Epithelial cell of prostate (primary cell): ENCODE measurements at places on chromosomes 3 and 15.

- no peak for DNase-seq
Measured at GRCh38 chr15:31256378-31257265, 70.0 kb upstream of the KLF13 start.

- no peak for DNase-seq
Measured at GRCh38 chr3:72093270-72093991, 308.5 kb upstream of the PROK2 start.

DNA sequence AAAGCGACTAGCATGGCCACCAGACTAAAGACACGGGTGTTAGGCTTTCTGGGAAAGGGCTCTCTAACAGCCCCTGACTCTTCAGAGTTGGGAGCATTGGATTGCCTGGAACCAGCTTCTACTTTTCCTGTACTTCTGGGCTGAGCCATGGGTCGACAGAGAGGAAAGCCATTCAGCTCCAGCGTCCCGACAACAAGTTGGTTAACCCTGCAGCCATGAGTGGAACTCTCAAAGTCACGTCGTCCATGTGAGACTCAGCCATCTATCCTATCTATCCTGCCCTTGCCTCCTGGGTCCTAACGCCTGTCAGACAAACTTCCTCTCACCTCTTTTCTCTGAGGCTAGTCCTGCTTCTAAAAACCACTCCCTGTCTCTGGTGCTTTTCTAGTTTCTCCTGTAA, 32.6 kb upstream of the TBC1D5 start:
- no peak for DNase-seq

GRCh38 chr3:169390741-169391305, 272.7 kb downstream of the MECOM start:
- no peak for DNase-seq

DNA sequence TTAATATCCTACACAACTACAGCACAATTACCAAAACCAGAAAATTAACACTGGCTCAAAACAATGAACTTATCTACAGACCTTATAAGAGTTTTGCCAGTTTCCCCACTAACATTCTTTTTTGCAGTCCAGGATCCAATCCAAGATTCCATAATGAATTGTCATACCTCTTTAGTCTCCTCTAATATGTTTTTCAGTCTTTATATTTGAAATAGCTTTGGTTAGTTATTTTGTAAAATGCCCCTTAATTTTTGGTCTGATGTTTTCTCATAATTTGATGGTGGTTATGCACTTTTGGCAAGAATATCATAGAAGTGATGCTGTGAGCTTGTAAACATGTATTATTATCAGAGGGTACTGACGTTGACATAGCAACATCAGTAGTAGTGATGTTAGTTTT, 124.3 kb downstream of the ISL2 start:
- no peak for DNase-seq

DNA sequence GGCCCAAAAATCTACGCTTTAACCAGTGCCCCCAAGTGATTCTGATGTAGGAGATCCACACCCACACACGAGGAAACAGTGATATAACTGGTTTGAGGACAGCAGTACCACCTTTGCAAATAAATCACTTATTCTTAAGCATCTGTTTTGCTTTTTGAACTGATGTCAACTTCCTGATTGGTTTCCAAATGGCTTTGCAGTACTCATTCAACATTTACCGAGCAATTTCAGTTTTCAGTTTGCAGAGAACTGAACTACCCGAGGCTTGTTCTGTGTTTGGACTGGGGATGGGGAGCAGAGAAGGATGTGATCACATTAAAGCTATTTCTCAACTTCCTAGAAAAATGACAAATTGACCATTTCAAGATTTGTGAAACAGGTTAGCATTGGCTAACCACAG, 1.1 kb upstream of the GYG1 start:
- DNase-seq, result no peak

- DNase-seq, result no peak
Measured at GRCh38 chr3:115635406-115635805, 12.1 kb downstream of the GAP43 start.

- DNase-seq, result no peak
Measured at GRCh38 chr3:176946202-176946601, 251.1 kb downstream of the TBL1XR1 start.

DNA sequence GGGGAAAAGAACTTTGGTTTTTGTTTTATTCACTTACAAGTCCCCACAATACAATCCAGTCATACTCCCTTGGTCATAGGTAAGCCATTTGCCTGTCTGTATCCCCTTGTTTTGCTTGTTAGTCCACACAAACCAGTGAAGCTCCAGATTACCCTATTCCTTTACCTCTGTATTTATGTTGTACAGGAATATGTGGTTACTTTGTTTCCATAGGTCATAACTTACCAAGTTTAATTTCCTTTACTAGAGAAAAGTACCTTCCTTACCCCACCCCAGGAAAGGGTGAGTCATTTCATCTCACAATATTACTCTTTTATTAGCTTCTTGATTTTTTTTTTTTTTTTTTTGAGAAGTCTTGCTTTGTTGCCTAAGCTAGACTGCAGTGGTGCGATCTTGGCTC, 113.4 kb upstream of the LRRFIP2 start:
- peak; percentile 10 for DNase-seq

DNA sequence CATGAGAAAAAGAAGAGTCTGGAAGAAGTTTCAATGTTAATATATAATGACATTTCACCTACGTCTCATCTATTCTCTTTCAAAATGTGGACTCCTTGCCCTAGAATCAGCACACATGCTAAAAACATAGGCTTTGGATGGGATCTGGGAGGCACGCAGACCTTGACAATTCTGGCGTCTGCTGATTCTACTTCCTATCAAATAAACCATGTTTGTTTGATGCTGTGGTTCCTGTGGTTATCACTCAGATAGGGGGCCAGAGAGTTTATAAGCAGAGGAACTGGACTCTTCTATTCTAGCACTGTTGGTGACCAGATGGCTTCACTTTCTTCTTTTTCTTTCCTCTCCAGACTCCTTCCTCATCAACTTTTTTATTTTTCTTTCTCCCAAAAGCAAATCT, 336.8 kb downstream of the DIPK2A start:
- DNase-seq, result no peak

DNA sequence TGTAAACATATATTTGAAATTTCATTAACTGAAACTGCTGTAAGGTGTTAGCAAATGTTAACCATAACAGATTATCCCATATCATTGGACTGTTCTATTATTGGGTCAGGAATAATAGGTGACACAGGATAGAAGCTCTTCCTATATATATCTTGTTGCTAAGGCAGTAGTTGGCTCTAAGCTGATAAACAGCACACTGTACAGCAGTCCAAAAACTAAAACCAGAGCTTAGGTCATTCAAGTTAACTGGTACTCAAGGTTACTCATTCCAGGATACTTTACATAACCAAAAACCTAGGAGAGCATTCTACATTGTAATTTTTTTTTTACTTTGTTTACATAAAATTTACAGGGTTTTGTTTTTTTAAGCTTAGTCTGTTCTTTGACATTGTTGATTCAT, 8.9 kb downstream of the DNAJC19 start:
- no peak for DNase-seq

DNA sequence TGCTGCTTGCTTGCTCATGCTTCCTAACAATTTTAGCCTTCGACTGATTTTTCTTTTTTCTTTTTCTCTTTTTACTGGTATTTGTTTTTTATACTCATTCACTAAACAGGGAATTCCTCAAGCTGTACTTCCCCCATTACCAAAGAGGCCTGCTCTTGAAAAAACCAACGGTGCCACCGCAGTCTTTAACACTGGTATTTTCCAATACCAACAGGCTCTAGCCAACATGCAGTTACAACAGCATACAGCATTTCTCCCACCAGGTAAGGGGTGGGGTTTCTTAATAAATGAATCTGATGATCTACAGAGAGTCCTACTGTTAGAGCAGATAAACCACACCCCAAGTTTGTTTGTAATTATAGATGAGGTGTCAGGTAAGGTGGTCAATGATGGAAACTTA, 178.8 kb downstream of the MBNL1 start:
- no peak for DNase-seq
